ENCODE measurements at places on chromosomes 7 and 10.

DNA sequence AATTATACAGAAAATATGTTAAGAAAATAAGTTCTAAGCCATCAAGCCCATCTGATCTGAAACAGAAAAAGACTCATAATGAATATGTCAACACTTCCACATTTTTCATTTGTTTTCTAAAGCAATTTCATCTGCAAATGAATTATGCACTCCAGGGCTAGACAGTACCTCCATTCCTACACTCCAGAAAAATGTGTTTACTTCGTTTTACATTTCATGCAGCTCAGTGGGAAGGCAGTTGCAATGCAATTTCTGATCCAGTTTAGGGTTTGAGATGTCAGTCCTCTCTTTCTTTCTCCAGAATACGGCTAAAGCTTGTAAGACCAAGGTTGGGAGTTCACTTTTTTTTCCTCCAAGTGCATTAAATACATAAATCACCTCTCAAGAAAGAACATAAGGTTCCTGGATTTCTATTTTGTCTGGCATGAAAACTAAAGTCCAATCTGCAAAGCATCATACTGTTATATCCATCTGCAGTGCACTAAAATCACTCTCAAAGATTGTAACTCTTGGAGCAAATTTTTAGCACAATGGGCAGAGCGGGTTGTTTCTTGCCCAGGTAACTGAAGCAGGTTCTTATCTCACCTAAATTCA is 348.8 kb upstream of the C7orf33 start:
- DNase-seq, result no peak

DNA sequence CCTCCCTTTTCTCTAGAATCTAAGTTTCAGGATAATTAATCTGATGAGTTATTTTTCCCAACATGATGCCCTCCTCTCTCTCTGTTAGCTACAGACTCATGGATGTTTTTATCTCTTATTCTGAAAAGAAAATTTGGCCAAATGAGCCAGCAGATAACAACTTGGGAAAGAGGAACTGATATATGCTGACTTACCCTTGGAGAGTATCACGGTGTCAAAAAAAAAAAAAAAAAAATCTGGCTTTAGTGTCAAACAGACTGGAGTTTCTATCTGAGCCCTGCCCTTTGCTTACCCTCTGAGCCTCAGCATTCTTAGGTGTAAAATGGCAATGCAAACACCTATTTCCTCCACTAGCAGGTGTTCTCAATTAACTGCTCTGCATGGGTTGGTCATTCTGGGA is 190.4 kb downstream of the AHR start:
- no peak for DNase-seq

GRCh38 chr7:111393011-111393754 is 169.1 kb downstream of the IMMP2L start:
- no peak for DNase-seq

- no peak for DNase-seq
These were observed 62.6 kb downstream of the CLIP2 start for GRCh38 chr7:74351836-74352235.

DNA sequence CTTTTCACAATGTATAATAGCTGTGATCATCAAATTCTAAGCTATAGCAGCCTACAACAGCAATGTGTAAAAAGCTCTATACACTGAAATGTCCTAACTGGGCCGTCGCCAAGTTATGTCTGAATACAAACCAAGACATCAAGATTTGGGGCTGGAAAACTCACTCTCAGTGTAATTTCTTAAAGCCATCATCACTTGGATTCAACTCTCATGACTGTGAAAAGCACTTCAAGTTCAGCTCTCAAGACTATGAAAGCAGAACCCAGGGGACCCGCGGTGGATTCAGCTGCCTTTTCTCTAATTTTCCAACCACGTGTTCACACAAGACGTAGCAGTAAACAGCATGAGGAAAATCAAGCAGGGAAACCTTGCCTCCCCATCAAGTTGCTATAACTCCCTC is 15.8 kb upstream of the ZNRF2 start:
- DNase-seq, result no peak

DNA sequence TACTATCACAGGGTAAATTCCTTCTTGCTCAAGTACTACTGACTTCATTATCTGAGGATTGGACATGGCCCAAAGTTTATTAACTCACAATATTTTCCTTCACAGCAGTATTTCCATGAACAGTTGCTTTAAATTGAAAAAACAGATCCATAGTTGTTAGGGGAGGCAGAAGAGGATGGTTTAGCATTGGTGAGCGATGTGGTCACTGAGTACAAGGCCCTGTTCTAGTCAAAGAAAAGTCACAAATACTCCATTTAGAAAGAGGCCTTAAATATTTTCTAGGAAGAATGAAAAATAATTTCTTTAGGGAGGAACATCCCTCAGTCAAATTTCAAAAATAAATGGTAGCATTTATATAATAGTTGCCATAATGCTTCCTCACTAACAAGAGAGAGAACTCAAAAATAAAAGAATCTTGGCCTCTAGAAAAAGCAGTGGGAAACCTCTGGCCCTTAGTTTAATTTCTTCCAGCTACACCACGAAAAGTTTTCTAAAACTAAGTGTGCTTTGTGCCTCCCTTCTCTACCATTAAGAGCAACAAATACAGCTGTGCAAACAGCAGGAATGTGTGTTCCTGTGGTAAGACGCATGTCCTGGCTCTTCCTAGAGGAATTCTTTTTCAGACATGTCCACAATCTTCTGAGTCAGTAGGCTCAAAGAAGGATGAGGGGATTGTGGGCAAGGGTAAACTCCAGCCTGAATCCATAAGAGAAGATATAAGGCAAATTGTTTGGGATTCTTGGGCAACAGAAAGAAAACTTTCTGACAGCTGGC is 105.7 kb downstream of the HOXA1 start:
- DNase-seq, result no peak

DNA sequence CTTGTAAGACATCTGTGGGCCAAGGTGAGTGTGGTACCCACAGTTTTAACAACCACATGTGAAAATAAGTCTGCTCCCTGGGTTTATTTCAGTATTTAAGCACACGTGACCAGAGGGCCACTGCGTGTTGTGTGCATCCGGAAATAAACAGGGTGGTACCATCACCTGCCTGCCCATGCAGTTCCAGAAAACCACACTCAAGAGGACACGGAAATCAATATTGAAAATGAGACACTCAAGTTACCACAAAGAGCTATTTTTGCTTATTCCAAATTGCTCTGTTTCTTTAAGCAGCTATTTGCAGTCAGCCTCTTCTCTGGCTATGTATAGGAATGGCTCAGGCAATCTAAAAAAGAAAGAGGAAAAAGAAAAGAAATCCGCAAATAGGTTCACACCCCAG is 71.8 kb upstream of the LOXL4 start:
- no peak for DNase-seq

DNA sequence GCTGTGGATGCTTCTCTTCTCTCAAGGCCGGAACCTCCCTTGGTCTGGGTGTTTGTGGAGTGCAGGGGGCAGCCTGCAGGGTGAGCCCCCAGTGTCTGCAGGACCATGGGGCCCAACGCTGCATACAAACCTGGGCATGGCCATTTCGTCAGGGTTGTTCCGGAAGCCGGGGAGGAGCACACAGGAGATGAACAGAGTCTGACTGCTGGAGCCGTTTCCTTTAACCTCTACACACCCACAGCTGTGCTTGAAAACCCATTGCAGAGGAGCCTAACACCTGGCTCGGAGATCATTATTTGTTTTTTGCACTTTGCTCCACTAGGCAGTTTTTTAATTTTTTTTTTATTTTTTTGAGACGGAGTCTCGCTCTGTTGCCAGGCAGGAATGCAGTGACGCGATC is 167.6 kb upstream of the INSYN2A start:
- DNase-seq, result no peak

DNA sequence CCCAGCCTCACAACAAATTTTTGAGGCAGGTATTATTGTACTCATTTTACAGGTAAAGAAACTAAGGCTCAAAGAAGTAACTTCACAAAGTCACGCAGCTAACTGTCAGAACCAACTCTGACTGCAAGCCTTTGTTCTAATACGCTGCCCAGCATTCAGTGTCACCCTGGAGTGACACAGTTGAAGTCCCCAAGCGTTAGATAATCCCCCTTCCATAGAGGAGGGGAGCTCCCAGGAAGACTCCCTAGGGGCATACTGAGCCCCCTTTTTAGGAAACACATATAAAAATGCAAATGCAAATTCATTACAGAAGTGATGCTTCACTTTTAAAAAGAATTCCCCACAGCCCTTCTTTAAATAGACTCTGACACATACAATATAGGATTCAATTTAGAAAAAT is 101.0 kb upstream of the MACROH2A2 start:
- no peak for DNase-seq

DNA sequence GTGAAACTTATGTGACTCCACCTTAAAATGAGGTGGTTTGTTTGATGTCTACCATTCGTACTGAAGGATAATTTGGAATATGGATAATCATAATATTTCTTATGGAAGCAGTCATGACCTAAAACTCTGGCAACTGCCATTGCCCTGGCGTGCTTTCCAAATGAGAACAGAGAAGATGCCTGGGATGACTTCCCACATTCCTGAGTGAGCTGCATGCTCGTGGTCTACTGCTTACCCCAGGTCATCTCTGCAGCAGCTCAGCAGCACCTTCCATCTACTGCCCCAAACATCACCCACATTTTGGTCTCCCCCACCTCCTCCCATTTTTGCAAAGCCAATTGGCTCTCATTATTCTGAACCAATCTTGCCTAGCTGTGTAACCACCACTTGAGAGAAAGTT is 40.1 kb downstream of the LYZL1 start:
- DNase-seq, result no peak

GRCh38 chr10:133278577-133279265 is 2.1 kb upstream of the ADAM8 start:
- no peak for DNase-seq

DNA sequence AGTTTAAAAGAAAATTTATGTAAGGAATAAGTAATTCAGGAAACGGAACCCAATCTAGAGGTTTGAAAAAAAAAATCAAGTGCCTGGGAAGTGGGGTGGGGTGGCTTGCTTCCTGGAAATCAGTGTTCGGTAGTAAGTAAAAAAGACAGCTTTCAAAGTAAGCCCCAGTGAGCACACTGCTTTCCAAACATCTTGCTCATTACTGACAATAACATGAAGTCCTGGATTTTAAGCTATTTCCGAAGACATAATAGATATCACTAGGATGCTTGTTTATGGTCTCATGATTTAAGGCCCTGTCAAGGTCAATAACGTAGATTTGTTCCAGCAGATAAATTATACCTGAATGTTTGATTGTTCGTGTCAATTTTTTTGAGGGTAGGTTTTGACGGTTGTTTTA is 1.3 kb downstream of the STAMBPL1 start:
- DNase-seq, result no peak

- DNase-seq, result no peak
These were observed 133.1 kb downstream of the RAPGEF5 start for GRCh38 chr7:22223807-22224206.

Measured in cortex of kidney (tissue), 1 donor.